K562 (cell line): ENCODE measurements at places on chromosomes 2 and 18. TPM values are rescaled to one million over a fixed set of nuclear protein-coding genes. Genes with fewer than 3 reads are reported as not detected.
A peak's percentile ranks its signal among the peaks of the same experiment; 100 is the strongest.

DNA sequence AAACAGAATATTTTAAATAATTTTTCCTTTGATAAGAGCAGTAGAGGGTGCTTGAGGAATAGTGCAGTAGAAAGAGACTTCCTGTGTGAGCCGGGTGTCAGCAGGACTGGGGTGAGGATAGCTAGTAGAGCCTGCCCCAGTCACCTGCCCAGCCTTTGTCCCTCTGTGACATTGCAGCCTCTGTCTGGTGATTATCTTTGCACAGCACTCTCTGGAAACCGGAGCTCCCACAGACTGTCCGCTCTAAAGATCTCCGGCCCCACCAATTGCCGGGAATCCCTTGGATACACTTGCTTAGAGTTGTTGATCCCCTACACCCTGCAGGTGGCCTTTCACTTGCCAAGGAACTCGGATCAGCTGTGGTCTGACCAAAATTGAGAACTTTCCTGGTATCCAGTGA is 1081.3 kb upstream of the TMEFF2 start:
- H3K4me1 ChIP-seq = no peaks in the 10 kb centered on the region
- no peak overlapping the region for H3K27ac ChIP-seq
- no peak overlapping the region for H3K4me3 ChIP-seq
- no peak for DNase-seq
- H3K27me3 ChIP-seq = no peaks in the 10 kb centered on the region

GRCh38 chr18:31161757-31162418 is 768 bp downstream of the DSC1 start:
- H3K27ac ChIP-seq = no peak overlapping the region
- DNase-seq = no peak
- no peaks in the 10 kb centered on the region for H3K27me3 ChIP-seq
- H3K4me1 ChIP-seq = no peaks in the 10 kb centered on the region
- no peak overlapping the region for H3K4me3 ChIP-seq

HRH4 gene
- not detected in 2 replicates for total RNA-seq

DNA sequence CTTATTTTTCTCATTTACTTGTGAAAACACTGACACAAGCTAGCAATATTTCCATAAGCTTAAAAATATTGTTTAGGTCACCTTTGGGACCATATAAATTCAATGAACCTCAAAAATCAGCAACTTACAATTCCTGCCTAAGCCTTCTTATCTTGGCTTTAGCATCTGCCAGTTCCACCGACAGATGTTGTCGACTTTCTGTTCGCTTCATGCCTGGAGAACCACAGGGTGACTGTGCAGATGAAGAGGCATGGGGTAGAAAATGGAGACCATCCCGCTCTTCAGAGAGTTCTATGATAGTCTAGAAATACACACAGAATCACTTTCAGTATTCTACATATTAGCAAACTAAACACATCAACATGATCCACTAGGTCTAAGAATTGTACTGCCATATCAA is 64.2 kb downstream of the CCDC88A start:
- H3K27me3 ChIP-seq = no peaks in the 10 kb centered on the region
- H3K27ac ChIP-seq = no peak overlapping the region
- no peak for DNase-seq
- no peaks in the 10 kb centered on the region for H3K4me1 ChIP-seq
- peaks cover 41% of the 10 kb centered on the region for H3K36me3 ChIP-seq

GRCh38 chr18:74682141-74682990 is 84.7 kb downstream of the ZNF407 start:
- H3K4me3 ChIP-seq = no peak overlapping the region
- no peaks in the 10 kb centered on the region for H3K27me3 ChIP-seq
- no peak overlapping the region for H3K27ac ChIP-seq
- H3K4me1 ChIP-seq = no peaks in the 10 kb centered on the region
- no peaks in the 10 kb centered on the region for H3K36me3 ChIP-seq

GRCh38 chr2:73021371-73022010 is 50.0 kb downstream of the SFXN5 start:
- no peaks in the 10 kb centered on the region for H3K4me1 ChIP-seq
- no peak overlapping the region for H3K4me3 ChIP-seq
- DNase-seq = no peak
- no peaks in the 10 kb centered on the region for H3K27me3 ChIP-seq

DNA sequence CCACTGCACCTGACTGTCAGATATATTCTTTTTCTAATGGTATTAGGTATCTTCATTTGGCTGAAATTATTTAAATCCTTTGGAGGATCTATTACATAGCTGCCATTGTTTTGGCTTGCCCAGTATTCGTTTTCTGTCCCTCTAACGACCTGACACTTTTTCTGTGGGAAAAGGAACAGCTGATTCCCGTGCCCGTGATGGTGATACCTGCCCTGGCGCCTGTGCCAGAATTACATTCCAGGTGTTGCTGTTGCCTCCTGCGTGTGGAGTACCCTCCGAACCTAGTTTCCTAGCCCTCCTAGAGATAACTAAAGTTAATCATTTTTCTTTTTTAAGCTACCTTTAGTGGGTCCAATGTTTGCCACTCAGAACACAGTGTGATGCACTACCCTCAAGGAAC is 14.0 kb downstream of the HOXD1 start:
- peaks cover 2% of the 10 kb centered on the region; the same call in 1 of the 3 replicates for H3K27me3 ChIP-seq
- no peak overlapping the region for H3K27ac ChIP-seq
- H3K4me1 ChIP-seq = peaks cover 3% of the 10 kb centered on the region; the same call in 1 of the 2 replicates
- H3K4me3 ChIP-seq = no peak overlapping the region
- no peaks in the 10 kb centered on the region for H3K36me3 ChIP-seq
- DNase-seq = no peak

- peak overlapping the region; percentile 73 for H3K4me3 ChIP-seq
- H3K27me3 ChIP-seq = no peaks in the 10 kb centered on the region
- peaks cover 27% of the 10 kb centered on the region for H3K4me1 ChIP-seq
- no peaks in the 10 kb centered on the region; the same call in 2 of the 3 replicates for H3K36me3 ChIP-seq
- H3K27ac ChIP-seq = peak overlapping the region; percentile 64; the same call in 2 of the 3 replicates
Observed at GRCh38 chr2:65055422-65056214, 598 bp upstream of the CEP68 start.

TIA1 gene
- total RNA-seq = 103 and 106 TPM in 2 replicates

DNA sequence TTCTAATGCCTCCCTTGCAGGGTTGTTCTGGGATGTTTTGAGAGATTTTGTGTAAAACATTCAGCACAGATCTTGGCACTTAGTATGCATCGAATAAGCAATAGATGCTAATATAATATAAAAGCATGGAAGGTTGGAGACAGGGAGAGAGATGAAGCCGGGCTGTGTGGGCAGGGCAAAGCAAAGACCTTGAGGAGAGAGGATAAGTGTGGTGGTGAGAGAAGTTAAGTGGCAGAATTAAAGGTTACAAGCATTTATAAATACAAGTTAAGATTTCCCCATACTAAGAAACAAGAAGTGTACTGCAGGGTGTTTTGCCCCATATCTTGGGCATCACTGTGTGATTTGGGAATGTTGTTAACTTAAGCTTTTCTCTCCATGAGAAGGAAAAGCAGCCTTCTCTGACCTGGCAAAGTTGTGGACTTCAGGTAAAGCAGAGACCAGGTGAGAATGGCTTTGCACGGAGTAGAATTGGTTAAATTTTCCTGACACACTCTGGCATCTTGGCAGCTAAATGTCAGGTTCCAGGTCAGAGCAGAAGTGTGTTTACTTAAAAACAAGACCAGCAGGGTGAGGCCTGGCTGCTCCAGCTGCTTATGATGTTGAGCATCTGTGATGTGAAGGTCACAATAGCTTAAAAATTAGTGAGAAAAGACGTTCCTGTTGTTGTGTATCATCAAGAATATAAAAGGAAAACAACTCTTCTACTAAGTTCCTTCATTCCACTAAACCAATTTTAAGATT is 288.5 kb upstream of the HNMT start:
- no peaks in the 10 kb centered on the region for H3K36me3 ChIP-seq
- no peak overlapping the region for H3K4me3 ChIP-seq
- DNase-seq = no peak
- no peak overlapping the region for H3K27ac ChIP-seq
- H3K27me3 ChIP-seq = no peaks in the 10 kb centered on the region
- H3K4me1 ChIP-seq = no peaks in the 10 kb centered on the region

GRCh38 chr2:190980630-190981209 is 33.3 kb downstream of the STAT1 start:
- H3K4me3 ChIP-seq = no peak overlapping the region
- peaks cover 91% of the 10 kb centered on the region; the same call in 2 of the 3 replicates for H3K36me3 ChIP-seq
- no peaks in the 10 kb centered on the region for H3K4me1 ChIP-seq
- no peak overlapping the region for H3K27ac ChIP-seq
- DNase-seq = no peak
- H3K27me3 ChIP-seq = no peaks in the 10 kb centered on the region

GRCh38 chr2:196830701-196831100 is 21.5 kb upstream of the C2orf66 start:
- no peaks in the 10 kb centered on the region for H3K27me3 ChIP-seq
- H3K4me3 ChIP-seq = no peak overlapping the region
- H3K27ac ChIP-seq = no peak overlapping the region
- no peaks in the 10 kb centered on the region for H3K4me1 ChIP-seq

GRCh38 chr2:32833709-32834108 is 113.0 kb upstream of the LTBP1 start:
- no peaks in the 10 kb centered on the region for H3K36me3 ChIP-seq
- peaks cover 22% of the 10 kb centered on the region for H3K4me1 ChIP-seq
- H3K4me3 ChIP-seq = no peak overlapping the region
- H3K27me3 ChIP-seq = no peaks in the 10 kb centered on the region

GRCh38 chr2:89848114-89848513 is 1156.6 kb downstream of the RPIA start:
- H3K27me3 ChIP-seq = no peaks in the 10 kb centered on the region; the same call in 2 of the 3 replicates
- no peaks in the 10 kb centered on the region for H3K36me3 ChIP-seq
- H3K4me3 ChIP-seq = no peak overlapping the region
- no peaks in the 10 kb centered on the region for H3K4me1 ChIP-seq
- no peak for DNase-seq

ZEB2 gene
- 101 and 113 TPM in 2 replicates for total RNA-seq

DNA sequence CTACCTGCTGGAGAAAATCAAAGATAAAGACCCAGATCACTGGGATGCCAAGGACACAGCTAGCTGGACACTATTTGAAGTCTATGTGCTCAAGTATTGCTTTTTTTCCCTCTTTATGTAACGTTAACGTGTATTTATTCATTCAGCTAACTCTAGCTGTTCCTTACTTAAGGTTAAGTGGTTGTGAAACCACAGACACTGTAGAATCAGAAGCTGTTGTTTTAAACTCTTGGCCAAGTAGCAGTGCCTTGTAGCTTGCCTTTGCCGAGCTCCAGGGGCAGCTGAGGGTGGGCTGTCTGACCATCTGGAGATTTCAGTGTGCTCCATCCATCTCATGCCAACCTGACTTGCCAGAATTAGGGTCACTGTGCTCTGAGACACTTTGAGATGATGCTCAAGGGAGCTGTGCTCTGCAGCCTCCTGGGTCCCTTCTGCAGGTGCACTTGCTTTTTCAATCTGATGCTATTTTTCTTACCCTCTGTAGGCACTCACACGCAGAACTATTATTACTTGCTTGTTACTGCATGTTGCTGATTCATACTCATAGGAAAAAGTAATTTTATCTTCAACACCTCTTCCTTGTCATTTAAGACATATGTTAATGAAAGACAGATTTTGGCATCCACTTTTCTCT is 116.2 kb downstream of the METTL8 start:
- DNase-seq = no peak
- peaks cover 10% of the 10 kb centered on the region; the same call in 1 of the 3 replicates for H3K36me3 ChIP-seq
- no peak overlapping the region for H3K4me3 ChIP-seq
- no peaks in the 10 kb centered on the region for H3K4me1 ChIP-seq
- no peaks in the 10 kb centered on the region for H3K27me3 ChIP-seq
- no peak overlapping the region for H3K27ac ChIP-seq

GRCh38 chr2:46298272-46298521 is 990 bp downstream of the EPAS1 start:
- no peaks in the 10 kb centered on the region for H3K36me3 ChIP-seq
- H3K4me1 ChIP-seq = peaks cover 39% of the 10 kb centered on the region
- peaks cover 5% of the 10 kb centered on the region; the same call in 2 of the 3 replicates for H3K27me3 ChIP-seq
- peak overlapping the region; percentile 56 for H3K4me3 ChIP-seq
- peak overlapping the region; percentile 66; the same call in 2 of the 3 replicates for H3K27ac ChIP-seq

- H3K4me1 ChIP-seq = peaks cover 7% of the 10 kb centered on the region; the same call in 2 of the 3 replicates
- H3K36me3 ChIP-seq = no peaks in the 10 kb centered on the region
- H3K27me3 ChIP-seq = no peaks in the 10 kb centered on the region
- H3K27ac ChIP-seq = no peak overlapping the region
- H3K4me3 ChIP-seq = no peak overlapping the region
- no peak for DNase-seq
Observed at GRCh38 chr18:56468396-56468795, 170.0 kb downstream of the TXNL1 start.

GRCh38 chr18:35968278-35968880 is 4.1 kb upstream of the RMP24 start:
- H3K27ac ChIP-seq = no peak overlapping the region
- DNase-seq = no peak
- no peaks in the 10 kb centered on the region; the same call in 2 of the 3 replicates for H3K27me3 ChIP-seq
- no peaks in the 10 kb centered on the region; the same call in 2 of the 3 replicates for H3K36me3 ChIP-seq
- H3K4me1 ChIP-seq = peaks cover 5% of the 10 kb centered on the region; the same call in 1 of the 2 replicates

DNA sequence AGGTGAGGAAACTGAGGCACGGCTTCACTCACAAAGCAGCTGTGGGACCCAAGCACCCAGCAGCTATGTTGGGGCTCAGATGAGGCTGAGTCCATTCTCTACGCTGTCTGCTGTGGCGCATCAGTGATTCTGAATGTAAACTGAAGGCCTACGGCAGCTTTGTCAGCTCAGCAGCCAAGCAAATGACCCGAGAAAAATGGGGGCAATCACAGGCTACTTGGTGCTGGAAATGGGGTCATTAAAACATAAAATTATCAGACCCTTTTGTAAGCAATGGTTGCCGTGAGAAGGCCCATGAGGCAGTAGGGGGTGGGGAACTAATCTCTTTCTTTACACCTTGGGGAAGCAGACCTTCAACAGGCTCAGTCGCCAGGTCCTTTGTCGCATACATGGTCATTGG is 84.0 kb upstream of the ZCCHC2 start:
- H3K4me1 ChIP-seq = peaks cover 8% of the 10 kb centered on the region
- H3K27ac ChIP-seq = no peak overlapping the region
- H3K4me3 ChIP-seq = no peak overlapping the region
- DNase-seq = no peak
- no peaks in the 10 kb centered on the region for H3K27me3 ChIP-seq

GRCh38 chr2:39107156-39107555 is 13.7 kb downstream of the SOS1 start:
- H3K27me3 ChIP-seq = no peaks in the 10 kb centered on the region
- no peak overlapping the region for H3K4me3 ChIP-seq
- no peak for DNase-seq
- H3K4me1 ChIP-seq = no peaks in the 10 kb centered on the region
- peaks cover 10% of the 10 kb centered on the region; the same call in 2 of the 3 replicates for H3K36me3 ChIP-seq

- H3K27me3 ChIP-seq = no peaks in the 10 kb centered on the region
- H3K4me3 ChIP-seq = no peak overlapping the region
- no peak for DNase-seq
Observed at GRCh38 chr2:160630801-160631590, 137.4 kb upstream of the RBMS1 start.

CFAP210 gene
- total RNA-seq = 0.63 and 1.00 TPM in 2 replicates

- H3K36me3 ChIP-seq = no peaks in the 10 kb centered on the region
- no peak overlapping the region; the same call in 2 of the 3 replicates for H3K27ac ChIP-seq
- peaks cover 8% of the 10 kb centered on the region; the same call in 2 of the 3 replicates for H3K4me1 ChIP-seq
- no peak for DNase-seq
- no peak overlapping the region for H3K4me3 ChIP-seq
Observed at GRCh38 chr2:223026357-223027110, 25.5 kb upstream of the KCNE4 start.

ARL5A gene
- 92.2 and 94.3 TPM in 2 replicates for total RNA-seq

GRCh38 chr2:10161961-10162441 is 39.5 kb downstream of the RRM2 start:
- H3K27me3 ChIP-seq = no peaks in the 10 kb centered on the region
- peaks cover 20% of the 10 kb centered on the region; the same call in 1 of the 2 replicates for H3K4me1 ChIP-seq
- H3K36me3 ChIP-seq = peaks cover 33% of the 10 kb centered on the region; the same call in 2 of the 3 replicates
- no peak overlapping the region for H3K4me3 ChIP-seq
- H3K27ac ChIP-seq = no peak overlapping the region
